ENCODE measurements at places on chromosomes 2 and 18.

GRCh38 chr18:62555135-62555534 lies 32.3 kb downstream of the ZCCHC2 start:
- no peak for DNase-seq

DNA sequence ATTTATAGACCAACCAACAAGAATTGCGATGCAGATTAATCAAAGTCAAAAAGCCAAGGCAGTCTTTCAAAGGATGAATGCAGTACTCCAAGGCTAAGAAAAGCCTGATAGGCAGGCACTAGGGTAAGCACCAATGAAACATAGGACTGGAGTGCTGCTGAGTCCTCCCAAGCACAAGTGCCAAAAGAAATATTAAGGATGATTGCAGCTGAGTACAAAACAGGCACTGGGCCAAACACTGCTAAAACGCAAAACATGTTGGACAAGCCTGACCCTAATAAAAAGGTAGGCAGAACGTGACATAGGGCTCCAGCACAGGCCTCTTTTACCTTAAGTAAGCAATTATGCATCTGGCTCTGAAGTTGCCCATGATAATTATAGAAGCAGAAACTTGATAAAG lies 160.1 kb upstream of the LRP1B start:
- DNase-seq: no peak

GRCh38 chr2:5561006-5561405 lies 131.2 kb upstream of the SOX11 start:
- no peak for DNase-seq

DNA sequence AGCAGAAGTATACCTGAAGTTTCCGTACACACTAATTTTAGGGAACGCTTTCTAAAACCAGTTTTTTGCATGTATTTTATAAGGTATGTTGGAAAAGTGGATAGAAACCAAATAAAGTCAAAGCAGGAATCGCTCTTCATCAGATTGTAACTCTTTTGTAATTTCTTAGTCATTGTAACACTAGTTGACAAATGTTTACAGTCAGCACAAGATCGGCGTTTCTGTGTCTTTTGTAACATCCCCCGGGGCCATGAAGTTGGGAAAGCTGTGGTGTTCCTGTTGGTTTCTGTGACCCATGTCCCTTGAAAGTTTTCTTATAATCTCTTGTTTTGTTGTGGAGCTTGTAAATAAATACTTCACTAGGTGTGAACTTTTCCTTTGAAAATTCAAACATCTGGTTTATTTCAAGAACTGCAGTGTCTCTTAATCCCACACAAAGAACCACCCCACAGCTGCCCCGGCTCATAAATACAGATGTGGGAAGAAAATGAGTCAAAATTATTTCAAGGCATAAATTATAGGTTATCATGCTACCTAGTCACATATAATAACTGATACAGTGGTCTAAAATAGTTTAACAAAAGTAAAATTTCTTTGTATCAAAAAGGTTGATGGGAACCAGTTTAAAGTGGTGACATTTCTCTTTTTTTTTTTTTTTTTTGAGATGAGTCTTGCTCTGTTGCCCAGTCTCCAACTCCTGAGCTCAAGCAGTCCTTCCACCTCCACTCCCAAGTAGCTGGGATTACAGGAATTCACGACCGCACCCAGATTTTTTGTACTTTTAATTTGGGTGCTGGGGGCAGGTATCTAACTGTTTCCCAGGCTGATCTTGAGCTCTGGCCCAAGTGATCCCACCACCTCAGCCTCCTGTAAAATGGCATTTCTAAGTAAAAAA lies 751 bp upstream of the NMI start:
- DNase-seq: no peak

- DNase-seq: no peak
Observed at GRCh38 chr2:51424418-51424817, 392.5 kb upstream of the NRXN1 start.

- DNase-seq: no peak
Observed at GRCh38 chr2:44744961-44745892, 196.3 kb upstream of the SIX3 start.

DNA sequence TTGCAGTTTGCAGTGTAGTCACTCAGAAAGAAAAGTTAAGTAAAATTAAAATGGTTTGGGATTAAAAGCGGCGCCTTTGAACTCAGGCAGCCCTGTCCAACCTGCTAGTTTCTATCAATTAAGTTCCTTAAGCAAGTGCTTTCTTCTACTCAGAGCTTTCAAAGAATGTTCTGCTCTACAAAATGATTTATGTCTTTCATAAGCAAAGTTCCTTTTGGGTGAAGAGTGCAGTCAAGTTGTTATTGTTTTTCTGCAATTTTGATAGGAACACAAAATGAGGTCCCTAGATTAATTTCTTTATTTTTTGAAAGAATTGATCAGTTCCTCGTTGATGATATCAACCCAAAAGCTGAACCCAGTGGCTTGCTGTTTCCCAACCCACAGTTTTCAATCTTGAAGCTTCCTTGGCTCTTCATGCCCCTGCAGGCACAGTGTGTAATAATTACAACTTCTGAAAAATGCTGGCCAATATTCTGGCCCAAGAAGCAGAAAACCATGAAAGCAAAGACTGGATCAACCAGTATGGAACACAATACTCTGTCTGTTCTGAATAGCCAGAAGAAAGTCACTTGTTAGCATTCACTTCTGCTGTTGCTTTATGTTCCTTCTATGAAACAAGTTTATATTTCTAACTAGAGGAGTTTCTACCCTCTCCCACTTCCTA lies 89.1 kb downstream of the TGIF1 start:
- DNase-seq: no peak
